Caki2 (cell line): ENCODE measurements at places on chromosomes 13 and 19.

GRCh38 chr13:28817204-28817603 lies 2.9 kb upstream of the MTUS2 start:
- DNase-seq, result no peak

DNA sequence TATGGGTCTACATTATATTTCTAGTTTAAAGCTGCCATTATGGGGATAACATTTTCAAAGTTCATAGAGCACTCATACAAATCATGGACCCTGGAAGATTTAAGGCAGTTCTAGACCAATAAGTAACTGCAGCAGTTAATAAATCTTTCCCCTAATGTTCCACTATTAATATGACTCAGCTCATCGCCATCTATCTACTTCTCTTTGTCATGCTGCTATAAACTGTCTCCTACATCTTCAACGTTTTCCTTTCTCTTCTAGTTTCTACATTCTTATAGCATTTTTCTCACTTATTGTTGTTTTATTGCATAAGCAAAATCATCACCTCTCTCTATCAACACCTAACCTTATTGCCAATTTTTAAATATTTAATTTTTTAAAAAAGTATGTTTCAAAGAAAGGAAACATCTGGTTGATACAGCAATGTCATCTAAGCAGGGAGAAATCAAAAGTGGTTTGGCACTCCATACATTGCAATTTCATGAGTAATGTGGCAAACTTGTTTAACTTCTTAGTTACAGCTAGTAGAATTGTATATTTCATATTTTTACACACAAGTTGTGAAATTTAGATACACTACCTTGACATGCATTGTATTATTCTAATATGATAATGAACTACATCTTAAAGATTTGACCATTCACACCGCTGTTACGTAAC lies 1500.4 kb upstream of the MIR17HG start:
- no peak for DNase-seq

GRCh38 chr19:18675779-18676178 lies 7.7 kb upstream of the CRTC1 start:
- no peak for DNase-seq

- DNase-seq, result no peak
Observed at GRCh38 chr19:52724701-52725514, 9.9 kb downstream of the ZNF611 start.
